Activated naive CD8-positive, alpha-beta T cell treated with anti-CD3 and anti-CD28 coated beads, Interleukin-2, amount 10 ng/mL, durations not matched to agents 7 days and 5 days (primary cell): ENCODE measurements at places on chromosomes 6 and 20. TPM values are rescaled to one million over a fixed set of nuclear protein-coding genes. Genes with fewer than 3 reads are reported as not detected.

PAX1 gene
- total RNA-seq: not detected

SLC22A16 gene
- not detected for total RNA-seq

NKAIN2 gene
- total RNA-seq: not detected

EYA4 gene
- not detected for total RNA-seq

KIAA1755 gene
- not detected for total RNA-seq

VSX1 gene
- total RNA-seq: not detected

MED23 gene
- total RNA-seq: 40.3 TPM

KHDC1L gene
- not detected for total RNA-seq

SLPI gene
- total RNA-seq: not detected

CDS2 gene
- 59.1 TPM for total RNA-seq

KATNA1 gene
- total RNA-seq: 22.6 TPM

SLC52A3 gene
- total RNA-seq: not detected

- DNase-seq: no peak
Observed at GRCh38 chr6:20589266-20589665, 55.0 kb downstream of the CDKAL1 start.

DNA sequence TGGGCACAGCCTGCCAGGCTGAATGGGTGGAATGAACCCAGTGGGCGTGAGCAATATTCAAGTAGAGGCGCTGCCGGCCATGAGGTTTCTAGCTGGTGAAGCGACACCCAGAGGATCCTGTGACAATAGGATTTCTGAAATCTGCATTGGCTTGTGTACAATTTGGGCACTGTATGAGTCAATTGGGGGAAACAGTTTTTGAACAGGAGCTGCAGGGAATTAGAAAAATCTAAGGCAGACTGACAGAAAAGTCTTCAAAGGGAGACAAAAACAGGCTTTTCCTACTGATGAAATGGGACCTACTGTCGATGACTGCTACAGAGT lies 148.8 kb upstream of the PROKR2 start:
- DNase-seq: no peak

DNA sequence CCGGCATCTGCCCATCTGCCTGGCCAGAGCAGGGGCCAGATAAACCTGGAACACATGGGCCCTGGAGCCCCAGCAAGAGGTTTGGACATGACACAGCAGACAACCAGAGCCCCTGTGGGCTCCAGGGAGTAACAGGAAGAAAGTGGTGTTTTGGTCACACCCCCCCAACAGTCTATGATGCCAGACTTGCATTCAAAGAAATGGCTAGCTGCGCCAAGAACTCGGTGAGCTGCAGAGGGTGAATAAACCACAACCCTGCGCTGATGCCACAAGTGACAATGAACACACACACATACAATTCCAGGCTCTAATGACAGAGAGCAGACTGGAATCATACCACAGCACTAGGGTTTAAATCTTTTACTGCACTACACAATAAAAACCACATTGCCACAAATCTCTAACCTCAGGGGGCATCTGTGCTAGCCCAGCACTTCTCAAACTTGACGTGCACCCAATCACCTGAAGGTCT lies 34.0 kb downstream of the TRERF1 start:
- DNase-seq: peak; percentile 54

DNA sequence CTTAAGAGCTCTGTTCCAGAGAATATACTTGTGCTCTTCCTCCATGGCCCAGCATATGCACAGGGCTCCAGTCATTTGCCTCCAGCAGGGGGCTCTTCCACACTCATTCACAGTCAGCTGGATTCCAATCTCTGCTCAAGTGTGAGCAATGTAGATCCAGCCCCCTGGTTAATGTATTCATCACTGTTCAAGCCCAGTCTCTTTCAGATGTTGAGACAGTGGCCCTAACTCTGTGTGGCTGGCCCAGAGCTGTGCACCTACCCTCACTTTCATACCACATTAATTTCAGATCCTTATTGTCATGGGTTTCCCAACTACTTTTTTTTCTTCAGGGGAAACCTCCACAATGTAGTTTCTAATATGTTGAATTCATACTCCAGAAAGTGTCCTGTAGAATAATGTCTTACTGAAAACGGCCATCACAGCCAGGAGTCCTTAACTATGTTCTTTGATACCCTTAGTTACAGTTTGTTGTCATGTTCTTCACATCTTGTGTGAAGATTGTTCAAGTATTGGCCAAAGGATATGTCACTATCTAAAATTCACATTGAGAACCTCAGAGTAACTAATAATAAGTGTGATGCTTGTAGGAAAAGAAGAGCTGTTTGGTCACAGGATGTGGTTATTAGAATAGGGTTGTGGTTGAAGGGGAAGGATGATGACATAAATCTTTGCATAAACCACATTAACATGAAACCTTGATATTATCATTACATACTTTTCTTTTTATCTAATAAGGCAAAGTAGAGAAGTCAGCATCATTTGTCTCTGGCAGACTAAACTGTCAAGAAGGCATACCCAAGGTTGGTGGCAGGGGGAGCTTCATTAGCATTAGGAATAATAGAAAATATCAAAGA lies 14.4 kb upstream of the HLA-DQA1 start:
- no peak for DNase-seq

GRCh38 chr6:93416571-93417420 lies 2.6 kb downstream of the EPHA7 start:
- peak; percentile 30 for DNase-seq

DNA sequence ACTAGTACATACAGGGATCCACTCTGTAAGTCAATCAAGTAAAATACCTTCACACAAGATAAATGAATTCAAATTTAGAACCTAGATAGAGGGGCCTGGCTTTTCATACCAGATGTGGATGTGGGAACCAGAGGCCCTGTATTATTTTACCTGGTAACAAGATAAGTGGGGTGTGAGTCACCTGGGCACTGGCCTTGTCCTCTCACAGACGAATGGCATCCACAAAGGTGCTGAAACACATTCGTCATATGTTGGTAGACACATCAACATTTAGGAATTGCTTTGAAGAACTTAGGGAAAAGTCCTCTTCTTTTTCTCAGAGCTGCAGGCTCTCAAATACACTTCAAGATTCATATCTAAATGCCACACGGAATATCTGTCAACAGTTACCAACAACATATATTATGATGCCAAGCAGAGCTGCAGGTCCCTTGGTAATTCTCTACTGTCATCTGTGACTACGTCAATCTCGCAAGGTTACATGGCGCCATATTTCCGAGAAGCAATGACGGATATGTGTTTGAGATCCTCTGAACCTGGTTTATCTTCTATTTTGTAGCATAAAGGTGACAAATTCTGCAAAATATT lies 618.6 kb downstream of the EPM2A start:
- DNase-seq: no peak

- DNase-seq: no peak
Observed at GRCh38 chr6:124298730-124299129, 495.1 kb downstream of the NKAIN2 start.

GRCh38 chr6:131269565-131270391 lies 134.5 kb downstream of the AKAP7 start:
- no peak for DNase-seq

GRCh38 chr6:96963809-96964208 lies 39.3 kb downstream of the KLHL32 start:
- DNase-seq: no peak

DNA sequence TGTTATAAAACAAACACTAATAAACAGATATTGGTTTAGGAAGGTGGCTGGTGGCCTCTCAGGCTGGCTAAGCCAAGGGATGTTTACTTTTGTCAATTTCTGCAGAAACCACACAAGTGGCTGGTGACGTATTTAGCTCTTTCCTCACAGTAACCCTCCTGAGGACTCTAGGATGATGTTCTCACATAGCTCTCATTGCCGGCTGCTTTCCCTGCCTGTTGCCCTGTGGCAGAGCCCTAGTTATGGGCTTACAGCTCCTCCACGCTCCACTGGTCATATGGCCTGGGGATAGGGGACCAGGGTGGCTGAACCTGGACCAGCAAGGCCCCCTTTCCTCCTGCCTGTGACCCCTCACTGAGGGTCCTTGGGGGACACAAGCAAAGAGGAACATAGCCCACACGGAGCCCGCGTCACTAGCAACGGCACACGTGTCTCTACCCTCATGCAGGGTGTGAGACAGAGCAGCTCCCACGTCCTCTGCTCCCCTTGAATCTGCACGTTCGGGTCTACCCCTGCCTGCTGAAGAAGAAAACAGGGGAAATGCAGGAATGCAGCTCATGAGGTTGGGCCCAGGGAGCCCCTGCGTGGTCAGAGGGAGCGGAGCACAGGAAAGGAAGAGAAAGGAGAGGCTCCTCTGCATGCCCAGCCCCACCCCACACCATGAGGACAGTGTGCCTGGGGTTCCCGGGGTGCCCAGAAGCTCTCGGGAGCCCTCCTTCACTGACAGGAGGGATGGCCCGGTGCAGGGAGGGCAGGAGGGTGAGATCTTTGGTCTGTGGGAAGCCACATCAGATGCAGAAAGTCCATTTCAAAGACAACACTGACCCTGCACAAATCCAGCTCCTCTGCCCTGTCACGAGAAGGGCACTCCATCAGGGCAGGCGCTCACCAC lies 13.9 kb downstream of the RAMACL start:
- no peak for DNase-seq

DNA sequence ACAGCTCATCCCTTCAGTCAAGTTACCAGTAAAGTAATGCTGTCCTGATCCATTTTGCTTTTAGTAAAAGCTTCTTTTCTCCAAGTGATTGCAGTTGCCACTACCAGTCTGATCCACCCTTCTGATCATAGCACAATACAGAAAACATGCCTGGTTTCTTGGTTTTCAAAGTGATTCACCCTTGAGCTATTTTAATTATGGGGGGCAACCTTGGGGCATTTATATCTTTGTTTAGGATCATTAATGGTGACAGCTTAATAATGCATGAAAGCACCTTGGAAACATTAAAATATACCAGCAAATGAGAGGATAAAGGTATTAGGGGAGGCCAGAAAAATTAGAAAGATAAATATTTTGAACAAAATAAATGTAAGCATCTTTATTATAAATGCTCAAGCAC lies 38.4 kb downstream of the LRRC1 start:
- no peak for DNase-seq

GRCh38 chr6:134491477-134491876 lies 173.6 kb upstream of the SGK1 start:
- no peak for DNase-seq

DNA sequence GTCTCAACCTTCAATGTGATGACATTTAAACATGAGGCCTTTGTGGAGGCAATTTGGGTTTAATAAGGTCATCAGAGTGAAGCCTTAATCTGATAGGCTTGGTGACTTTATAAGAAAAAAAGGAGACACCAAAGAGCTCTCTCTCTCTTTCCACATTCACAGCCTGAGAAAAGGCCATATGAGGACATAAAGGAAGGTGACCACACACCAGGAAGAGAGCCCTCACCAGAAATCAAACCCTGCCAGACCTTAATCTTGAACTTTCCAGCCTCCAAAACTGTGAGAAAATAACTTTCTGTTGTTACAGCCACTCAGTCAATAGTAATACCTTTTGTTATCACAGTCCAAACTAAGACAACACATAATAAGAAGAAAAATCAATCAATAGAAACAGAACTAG lies 47.7 kb downstream of the COL12A1 start:
- no peak for DNase-seq

DNA sequence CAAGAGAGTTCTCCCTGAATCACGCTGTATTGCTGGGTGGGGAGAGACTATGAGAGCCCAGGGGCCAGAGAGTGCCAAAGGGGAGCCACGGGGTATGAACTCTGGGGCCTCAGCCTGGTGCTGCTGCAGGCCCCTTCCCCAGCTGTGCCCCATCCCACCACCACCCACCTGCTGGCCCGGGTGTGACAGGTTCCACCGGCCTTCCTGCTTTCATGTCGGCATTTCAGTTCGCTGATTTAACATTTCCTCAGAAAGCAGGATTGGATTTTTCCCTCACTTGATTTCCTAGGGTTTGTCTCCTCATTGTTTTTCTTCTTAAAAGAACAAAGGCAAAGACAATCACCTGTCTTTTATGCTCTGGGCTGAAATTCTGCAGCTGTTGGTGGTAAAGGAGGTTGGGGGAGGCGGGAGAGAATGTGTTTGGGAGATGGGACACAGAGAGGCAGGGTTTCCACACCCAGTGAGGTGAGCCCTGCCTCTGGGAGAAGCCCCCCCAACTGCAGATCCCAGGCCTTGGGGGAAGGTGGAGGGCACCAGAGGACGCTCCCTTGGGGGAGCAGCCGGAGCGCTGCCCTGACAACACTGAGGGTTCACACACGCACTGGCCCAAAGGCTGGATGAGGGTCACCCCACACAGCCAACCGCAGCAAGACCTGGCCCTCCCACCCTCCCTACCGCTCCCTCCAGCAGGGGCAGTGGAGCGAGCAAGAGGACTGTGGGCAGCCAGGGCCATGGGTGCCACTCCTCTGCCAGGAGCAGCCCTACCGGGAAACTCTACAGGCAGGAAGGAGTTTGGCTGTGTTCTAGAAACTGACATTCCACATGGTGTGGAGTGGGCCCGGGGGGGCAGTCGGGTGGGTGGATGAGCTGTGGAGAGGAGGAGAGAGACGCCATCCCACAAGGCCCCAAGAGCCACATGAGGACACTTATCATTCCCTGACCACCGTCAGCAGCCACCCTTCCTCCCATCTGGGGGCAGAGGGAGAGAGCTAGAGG lies 10.5 kb upstream of the MLN start:
- no peak for DNase-seq

DNA sequence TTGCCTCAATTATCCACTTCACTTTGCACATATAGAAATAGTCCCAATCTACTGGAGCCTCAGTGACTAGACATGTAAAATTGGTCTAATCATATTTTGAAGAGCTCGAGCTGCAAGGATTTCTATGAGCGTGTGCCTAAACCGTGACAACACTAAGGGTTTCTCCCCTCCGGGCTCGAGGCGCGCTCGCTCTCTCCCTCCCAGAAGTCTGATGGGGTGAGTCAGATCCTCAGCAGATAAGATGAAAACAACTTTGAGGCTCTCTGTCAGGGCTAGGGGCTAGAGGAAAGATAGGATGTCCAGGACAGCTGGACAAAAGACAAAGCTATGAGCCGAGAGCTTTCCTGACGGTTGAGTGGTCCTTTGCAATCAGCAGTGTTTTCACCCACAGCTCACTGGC lies 16.8 kb downstream of the GNAS-AS1 start:
- DNase-seq: no peak

DNA sequence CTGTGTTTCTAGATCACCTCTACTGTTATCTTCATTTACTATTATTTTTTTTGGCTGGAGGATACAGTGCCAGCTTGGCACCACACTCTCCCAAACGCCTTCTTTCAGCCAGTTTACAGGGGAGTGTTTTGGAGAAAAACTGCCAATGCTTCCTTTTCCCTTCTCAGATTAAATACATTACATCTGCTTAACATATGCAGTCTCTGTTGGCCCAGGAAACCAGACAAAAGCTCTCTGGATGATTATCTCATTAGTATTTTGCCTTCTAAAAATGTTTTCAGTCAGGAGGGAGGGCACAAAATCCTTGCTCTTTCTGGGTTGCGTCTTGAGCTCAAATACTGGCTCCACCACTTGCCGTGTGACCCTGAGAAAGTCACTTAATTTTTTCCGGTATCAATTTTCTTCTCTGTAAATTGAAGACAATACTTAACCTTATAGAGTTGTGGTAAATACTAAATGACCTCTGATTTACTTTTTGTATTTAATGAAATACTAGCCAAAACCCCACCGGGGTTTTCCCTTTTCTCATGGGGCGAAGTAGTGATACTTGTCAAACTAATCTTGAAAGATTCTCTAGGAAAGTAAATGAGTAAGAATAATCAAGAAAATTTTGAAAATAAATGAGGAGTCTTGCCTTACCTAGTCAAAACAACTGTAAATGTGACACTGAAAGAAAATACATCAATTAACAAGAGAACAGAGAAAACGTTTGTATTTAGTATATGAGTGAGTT lies 146.2 kb downstream of the MMS22L start:
- no peak for DNase-seq
